Progenitor cell of endocrine pancreas (in vitro differentiated cells): ENCODE measurements at places on chromosomes 1 and 21.

DNA sequence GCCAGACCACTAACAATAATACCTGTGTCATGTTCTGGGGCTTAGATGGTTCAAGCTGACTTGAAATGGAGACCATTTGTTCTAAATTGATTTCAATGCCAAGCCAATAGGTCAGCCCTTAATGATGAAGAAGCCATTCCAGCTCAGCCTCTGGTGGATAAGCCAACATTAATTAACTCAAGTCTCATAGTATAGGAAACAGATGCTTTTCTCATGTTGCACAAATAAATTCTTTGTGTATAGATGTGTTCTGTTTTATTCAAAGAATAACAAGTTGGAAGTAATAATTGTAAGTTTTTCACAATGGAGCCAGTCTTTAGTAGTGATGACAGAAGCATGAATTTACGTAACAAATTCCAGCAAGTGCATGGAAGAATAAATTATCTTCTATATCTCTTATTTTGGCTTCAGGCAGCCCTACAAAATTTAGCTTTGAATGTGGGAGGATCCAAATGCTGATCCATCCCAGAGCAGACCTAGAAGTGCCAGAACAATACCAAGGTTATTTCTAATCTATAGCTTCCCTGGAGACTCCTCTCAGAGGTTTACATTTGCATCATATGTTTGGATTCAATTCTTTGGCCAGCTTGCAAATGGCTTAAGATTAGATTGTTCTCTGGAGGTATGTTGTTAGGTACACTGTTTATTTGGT is 42.2 kb upstream of the C1orf105 start:
- DNase-seq: no peak

DNA sequence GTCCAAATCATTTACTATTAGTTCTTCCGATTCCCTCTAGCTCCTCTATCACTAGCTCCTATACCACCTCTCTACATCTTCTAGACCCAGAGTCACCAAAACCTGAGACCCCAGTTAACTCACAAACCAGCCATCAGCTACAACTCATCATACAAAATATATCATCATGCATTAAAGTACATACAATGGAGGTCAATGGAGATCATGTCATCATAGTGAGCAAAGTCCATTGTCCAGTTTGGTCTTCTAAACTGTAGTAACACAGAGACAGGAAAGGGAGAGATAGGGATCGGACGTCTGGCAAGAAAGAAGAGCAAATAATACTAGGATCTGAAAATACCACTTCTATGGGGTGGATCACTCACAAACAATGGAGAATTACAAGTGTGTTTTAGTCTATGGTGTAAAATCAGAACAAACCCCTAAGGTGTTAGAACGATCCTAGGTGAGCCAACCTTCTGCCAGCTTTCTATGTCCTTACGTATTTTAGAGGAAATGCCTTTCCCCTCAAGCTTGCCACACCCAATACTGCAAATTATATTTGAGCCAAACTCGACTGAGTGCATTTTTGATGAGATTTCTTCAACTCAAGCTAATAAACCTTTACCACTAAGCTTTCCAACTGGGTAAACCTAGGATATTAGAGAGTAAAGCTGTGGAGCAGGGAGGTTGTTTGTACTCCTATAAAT is 3.9 kb downstream of the ADIPOR1 start:
- DNase-seq: no peak

DNA sequence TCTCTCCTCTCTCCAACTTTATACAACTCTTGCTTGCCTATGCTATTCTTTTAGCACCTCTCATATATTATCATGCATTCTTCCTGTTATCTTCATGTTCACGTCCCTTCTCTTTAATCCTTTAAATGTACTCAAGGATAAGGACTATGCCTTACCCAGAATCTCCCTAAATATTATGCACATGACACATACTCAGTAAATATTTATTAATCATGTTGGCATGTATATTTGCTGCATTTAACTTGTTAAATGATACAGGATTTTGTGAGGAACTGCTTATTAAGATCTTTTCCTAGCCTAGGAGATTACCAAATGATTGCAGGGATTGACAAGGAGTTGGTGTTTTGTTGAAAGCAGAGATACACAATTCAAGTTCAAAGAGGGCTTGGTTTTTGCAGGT is 109.4 kb downstream of the RGS2 start:
- DNase-seq: no peak

- no peak for DNase-seq
Observed at GRCh38 chr21:45709173-45709572, 65.6 kb downstream of the PCBP3 start.

GRCh38 chr1:114094363-114094634 is 59.4 kb downstream of the SYT6 start:
- no peak for DNase-seq

- no peak for DNase-seq
Observed at GRCh38 chr1:5765997-5766913, 226.0 kb downstream of the NPHP4 start.

DNA sequence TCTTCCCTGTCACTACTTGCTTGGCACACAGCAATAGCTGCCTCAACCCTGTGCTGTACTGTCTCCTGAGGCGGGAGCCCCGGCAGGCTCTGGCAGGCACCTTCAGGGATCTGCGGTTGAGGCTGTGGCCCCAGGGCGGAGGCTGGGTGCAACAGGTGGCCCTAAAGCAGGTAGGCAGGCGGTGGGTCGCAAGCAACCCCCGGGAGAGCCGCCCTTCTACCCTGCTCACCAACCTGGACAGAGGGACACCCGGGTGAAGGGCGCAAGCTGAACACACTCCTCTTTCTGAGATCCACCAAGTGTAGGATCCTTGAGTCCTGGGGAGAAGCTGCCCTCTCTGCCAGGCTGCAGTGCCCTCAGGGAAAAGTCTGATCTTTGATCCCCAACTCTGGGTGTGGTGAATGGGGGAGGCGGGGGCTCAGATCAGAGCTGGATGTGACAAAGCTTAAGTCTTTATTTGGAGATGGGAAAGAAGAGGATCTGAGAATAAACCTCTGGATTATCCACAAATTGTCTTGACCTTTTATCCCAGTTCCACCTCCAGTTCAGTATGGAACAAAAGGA is 1.2 kb downstream of the RXFP4 start:
- no peak for DNase-seq

DNA sequence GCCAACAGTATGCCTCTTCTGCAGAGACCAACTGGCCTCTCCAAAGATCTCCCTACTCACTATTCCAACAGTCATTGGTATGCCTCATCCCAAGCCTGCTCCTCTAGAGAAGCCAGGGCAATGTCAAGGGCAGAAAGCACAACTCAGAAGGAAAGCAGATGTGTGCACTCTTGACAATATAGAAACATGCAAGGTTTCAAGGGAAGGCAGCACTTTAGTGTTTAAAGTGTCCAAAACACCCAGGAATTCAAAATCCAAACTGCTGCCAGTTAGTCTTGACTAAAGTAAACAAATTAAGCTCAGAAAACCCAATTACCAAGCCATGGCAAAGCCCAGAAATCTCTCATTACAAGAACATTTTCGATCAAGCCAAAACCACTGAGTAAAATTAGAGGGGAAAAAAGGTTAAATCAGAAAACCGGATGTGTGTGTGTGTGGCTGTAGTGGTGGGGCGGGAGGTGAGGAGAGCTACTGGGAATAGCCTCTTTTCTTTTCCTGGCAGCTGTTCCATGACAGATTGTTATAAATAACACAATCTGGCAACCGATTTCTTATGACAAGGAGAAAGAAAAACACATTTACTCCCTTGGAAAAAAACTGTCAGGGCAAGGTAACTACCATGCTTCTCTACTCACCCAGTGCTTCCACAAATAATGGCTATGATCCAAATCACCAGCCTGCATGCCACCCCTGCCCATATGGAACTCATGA is 39.2 kb downstream of the EIF2B3 start:
- DNase-seq: no peak

DNA sequence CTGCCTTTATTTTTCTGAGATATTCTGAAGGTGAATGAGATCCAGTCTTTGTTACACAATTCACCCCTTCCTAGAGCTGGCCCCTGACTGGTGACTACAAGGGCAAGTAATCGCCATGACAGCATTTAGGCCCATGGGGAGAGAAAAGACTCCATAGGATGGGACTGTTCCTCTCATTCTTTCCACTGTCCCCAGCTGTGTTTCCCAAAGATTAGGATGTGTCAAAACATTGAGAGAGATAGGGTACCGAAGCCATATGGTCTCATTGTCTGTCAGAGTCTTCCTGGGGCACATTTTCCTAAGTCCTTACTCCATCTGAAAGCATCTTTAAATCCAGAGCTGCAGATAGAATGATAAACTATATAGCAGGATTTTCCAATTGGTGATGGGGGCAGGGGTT is 423.5 kb downstream of the OMA1 start:
- no peak for DNase-seq

DNA sequence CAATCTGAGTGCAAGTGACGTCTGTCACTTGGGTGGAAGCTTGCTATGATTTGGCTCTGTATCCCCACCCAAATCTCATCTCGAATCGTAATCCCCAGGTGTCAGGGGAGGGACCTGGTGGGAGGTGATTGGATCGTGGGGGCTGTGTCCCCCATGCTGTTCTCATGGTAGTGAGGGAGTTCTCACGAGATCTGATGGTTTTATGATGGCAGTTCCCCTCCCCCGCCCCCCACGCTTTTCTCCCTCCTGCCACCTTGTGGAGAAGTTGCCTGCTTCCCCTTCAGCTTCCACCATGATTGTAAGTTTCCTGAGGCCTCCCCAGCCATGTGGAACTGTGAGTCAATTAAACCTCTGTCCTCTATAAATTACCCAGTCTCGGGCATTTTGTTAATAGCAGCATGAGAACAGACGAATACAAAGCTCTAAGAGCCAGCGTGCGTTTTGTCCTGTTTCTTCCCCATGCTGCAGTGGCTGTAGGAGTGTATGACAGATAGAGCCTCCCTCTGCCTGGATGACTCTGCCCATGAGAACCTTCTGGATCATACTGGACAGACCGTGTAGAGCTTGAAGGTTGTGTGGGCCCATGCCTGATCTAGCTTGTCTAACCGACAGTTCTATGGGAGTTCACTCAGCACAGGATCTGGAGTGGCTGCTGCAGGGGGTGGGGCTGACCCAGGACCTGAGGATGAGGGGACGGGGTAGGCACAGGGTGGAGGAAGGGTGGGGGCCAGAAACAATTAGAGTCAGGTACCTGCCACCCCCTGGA is 139.7 kb upstream of the ERRFI1 start:
- no peak for DNase-seq

- DNase-seq: peak; percentile 67
Observed at GRCh38 chr1:55215194-55216021, at the start of gene USP24. Gene USP24, minus strand, starts transcription at chr1:55215364. Its CDS starts 251 bp downstream, at chr1:55215113.

DNA sequence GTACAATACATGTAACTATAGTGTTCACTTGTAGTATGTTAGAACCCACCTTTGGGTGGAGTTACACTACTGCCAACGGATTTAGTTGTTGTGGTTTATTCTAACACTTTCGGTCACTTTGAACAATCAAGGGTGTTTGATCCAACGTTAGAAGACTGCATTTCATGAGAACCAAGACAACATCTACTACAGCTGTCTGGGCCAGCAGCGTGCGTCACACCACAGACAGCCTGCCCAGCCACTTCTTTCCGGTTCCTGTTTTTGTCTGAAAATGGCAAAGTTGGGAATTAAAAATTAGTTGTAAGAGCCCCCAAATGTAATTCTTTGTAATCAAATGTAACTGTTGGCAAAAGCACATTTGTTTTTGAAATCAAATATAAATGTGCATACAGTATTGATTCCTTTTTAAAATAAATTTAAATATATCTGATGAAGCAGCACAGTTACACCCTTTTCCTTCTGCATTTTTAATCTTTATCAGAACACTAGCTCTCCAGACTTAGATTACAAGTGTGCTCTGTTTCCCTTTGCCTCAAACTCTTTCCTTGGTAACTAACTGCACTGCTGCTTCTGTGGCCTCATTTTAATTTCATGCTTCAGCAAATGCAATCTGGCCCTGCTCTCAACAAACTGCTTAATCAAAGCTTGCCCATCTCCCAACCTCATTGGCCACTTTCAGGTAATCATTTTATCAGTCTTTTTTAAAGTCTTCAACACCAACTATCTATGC is 86.6 kb upstream of the DPH5 start:
- DNase-seq: no peak

DNA sequence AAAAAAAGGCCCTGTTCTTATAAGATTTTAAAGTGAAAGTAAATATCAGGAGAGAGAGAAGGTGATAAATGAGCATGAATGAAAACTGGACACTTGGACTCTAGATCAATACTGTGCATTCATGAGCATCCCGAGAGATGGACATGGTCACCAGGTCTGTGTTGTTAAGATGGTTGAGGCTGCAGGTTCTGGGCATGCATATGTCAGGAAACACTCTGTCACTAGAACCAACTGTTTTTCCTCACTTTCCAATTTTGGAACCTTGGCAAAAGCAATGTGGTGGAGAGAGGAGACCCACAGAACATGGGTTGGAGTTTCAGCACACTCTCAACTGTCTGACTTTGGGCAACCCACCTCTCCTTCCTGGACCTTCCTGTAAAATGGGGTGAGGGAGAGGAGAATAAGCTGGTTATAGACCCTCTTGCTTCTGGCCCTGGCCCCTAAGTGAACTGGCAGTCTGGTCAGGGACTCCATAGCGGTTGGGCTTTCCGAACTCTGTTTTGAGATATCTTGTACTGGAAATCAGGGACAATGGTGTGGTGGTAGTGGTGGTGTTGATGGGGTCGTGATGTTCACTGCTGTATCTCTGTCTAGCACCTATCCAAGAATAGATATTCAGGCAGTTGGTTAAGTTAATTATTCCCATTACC is 4.2 kb downstream of the MAN1C1 start:
- DNase-seq: no peak

DNA sequence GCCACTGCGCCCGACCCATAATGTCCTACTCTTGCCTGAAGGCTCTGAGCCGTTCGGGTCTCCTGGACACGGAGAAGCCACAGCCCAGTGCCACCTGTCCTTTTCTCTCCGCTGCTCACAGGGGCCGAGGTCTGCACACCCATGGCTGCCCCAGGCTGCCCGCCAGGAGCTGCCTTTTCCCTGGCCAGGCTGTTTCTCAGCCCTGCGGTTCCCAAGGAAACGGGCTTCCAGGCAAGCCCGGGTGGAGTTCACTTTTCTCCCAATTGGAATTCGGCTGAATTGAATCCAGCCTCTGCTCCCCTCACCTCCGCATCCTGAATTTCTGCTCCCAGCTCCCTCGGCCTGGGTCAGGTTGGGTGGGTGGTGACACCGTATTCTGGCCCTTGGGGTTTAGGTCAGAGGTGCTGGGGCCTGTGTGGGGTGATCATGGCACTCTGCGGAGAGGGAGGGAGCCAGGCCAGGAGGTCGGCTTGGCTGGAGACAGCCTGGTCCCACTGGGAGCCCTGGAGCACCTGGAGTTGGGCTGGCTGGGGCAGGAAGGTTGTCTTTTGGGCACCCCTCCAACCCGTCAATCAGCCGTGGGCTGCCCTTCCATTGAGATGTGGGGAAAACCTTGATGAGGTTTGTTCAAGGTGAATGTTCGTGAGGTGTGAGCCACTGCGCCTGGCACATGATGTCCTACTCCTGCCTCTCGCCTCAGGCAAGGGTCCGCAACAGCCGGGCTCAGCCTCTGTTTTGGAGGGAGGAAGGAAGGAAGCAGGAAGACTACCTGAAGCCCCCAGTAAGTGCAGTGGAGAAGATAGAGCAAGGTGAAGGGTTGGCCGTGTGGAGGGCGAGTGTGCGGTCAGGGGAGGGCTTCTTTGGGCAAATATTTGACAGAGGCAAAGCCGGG is 25.1 kb downstream of the RRP1 start:
- no peak for DNase-seq

- DNase-seq: no peak
Observed at GRCh38 chr1:175572932-175573868, 170.2 kb downstream of the TNR start.

GRCh38 chr1:51649593-51650091 is 32.8 kb downstream of the OSBPL9 start:
- DNase-seq: no peak

GRCh38 chr1:85351202-85351828 is 74.9 kb upstream of the BCL10 start:
- no peak for DNase-seq

GRCh38 chr1:4210043-4210442 is 310.0 kb upstream of the C1orf174 start:
- no peak for DNase-seq
